ENCODE measurements at places on chromosomes 7 and 10.

- DNase-seq: no peak
Observed at GRCh38 chr7:50792342-50793119, 9.8 kb upstream of the GRB10 start.

- DNase-seq: no peak
Observed at GRCh38 chr7:18541181-18541870, 45.8 kb downstream of the HDAC9 start.

DNA sequence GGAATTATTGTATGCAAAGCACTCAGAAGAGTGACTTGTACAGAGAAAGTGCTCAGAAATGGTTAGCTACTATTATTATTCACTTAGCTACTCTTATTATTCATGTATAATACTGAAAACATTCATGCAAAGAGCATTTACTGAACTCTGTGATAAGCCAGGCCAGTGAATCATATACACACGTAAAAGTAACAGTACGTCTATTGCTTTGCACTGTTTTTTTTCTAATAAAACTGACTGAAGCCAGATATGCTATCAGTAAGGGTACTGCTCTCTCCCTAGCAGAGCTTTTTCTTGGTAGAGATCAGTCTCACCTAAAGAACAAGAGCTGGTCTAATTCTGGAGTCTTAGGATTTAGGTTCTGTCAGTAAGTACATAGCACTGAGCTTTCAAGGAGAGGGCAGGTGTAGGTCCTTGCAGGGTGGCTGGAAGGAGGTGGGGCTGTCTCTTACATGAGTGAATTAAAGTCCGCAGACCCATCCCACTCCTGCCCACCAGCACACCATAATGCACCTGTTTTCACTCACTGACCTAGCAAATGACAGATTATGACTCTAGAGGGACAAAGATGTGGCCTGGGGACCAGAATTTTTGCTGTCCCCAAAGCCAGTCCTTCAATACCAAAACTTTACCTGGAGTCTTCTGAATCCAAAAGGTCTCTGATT, 145.9 kb downstream of the ARID5B start:
- no peak for DNase-seq

DNA sequence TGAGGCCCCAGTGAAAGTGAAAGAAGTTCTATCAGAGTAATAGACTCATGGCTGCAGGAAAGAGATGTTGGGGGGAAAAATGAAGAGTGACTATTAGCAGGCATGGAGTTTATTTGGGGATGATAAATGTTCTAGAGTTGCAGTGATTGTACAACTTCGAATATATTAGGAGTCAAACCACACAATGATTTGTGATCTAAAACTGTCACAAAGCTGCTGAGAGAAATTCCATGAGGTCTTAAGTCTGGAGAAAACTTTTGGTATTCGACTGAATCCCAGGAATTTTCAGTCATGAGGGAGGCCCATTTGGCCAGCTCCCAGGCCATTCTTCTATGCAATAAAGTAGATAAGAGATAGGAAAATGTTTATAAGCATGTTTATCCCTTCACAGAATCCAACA, 55.9 kb upstream of the UNC5B start:
- DNase-seq: no peak

- DNase-seq: no peak
Observed at GRCh38 chr10:60299961-60300883, 89.5 kb downstream of the ANK3 start.

DNA sequence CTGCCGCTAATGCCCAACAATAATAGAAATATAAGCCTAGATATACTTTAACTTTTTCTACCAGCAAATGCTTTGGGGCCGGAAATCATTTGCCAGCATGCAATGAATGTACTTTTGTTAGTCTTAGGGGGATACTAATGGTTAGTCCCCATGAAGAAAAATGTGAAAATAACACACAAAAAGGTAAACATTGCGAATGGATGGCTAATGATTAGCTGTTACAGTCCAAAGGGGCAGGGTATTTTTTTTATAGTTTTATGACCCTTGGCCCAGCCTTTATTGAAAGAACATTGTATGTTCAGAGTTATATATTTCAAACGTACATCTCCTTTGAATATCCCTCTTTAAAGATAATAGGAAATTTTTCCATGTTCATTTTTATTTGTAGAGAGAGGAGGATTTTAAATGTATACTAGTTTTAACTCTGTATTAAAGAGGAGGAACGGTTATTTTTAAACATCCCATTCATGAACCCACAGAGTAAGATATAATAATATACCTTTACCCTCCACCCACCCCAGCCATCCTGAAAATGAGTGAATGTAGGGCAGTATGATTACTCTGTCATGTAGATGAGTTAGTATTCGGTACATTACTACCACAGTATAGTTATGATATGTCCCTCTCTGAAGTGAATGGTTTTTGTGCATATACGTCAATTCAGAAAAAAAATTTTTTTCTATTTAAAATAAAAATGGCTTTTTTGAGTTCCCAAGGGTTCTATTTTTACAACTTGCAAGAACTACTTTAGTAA, 63.6 kb downstream of the ARID5B start:
- no peak for DNase-seq
